Caudate nucleus (tissue), 63 donors: ENCODE measurements at places on chromosomes 5 and 9.

GRCh38 chr5:10499776-10500175 is 58.1 kb downstream of the ROPN1L start:
- DNase-seq = no peak

GRCh38 chr9:36716496-36716895 is 143.8 kb downstream of the MELK start:
- no peak for DNase-seq

DNA sequence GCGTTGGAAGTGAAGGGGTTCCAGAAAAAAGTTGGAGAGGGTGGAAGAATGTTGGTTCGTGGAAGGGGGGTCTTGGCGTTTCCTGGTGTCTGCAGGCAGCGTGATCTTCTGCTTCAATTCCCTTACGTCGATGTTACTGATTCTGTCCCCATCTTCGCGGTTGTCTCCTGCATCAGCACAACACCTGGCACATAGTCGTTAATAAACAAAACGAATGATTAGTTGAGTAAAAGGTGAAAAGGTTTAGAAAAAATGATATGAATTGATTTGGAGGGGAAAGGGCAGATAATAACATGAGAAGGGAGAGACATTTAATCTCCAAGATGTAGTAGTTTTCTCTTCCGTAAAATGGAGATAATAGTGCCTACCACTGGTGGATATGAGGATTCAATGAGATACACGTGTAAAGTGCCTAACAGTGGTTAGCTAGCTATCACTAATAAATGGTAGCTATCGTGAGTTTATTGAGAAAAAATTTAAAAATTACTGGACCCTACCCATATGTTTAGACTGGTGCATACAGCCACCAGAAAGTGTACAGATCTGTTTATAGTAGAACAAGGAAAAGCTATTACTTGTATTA is 556 bp downstream of the MTREX start:
- DNase-seq = no peak

DNA sequence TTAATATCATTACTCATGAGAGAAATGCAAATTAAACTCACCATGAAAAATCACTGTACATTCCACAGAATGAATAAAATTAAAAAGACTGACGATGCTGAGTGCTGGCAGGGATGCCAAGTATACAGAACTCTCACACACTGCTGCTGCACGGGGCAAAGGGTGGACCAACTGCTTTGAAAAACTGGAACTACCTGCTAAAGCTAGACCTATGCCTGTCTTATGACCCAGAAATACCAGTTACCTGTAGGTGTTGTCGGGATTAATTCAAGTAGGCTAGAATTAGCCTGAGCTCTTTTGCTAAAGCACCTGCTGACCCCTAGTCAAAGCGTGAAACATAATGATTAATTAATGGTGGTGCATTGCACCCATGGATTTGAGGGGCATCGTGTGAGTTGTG is 36.5 kb upstream of the ANKRD18A start:
- DNase-seq = no peak

DNA sequence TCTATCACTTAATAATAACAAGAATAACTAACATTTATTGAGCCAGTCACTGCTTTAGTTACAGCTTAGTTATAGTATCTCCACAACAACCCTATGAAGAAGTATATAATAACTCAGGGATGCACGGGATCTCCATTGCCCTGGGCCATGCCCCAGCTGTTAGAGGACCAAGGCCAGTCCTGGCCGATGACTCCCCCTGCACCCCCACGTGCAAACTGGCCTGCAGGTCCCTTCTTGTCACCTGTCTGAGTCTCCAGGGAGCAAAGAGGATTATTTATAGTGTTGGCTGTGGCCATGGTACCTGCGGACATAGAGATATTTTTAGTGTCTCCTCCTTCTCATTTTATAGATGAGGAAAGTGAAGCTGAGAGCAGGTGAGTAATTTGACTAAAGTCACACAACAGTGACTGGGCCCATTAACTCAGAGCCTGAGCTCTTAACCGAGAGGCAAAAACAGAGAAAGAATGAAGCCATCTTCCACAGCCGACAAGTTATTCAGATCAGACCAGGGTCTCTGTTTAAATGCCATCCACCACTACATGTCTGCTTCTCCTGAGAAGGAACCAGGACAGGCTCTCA is 94.4 kb downstream of the TMEM215 start:
- no peak for DNase-seq
